ENCODE measurements at places on chromosomes 2 and 18. TPM values are rescaled to one million over a fixed set of nuclear protein-coding genes. Genes with fewer than 3 reads are reported as not detected.
A peak's percentile ranks its signal among the peaks of the same experiment; 100 is the strongest.

CROCC2 gene
- not detected for total RNA-seq

PLB1 gene
- 5.5 TPM for total RNA-seq

OTOS gene
- total RNA-seq = not detected

DNA sequence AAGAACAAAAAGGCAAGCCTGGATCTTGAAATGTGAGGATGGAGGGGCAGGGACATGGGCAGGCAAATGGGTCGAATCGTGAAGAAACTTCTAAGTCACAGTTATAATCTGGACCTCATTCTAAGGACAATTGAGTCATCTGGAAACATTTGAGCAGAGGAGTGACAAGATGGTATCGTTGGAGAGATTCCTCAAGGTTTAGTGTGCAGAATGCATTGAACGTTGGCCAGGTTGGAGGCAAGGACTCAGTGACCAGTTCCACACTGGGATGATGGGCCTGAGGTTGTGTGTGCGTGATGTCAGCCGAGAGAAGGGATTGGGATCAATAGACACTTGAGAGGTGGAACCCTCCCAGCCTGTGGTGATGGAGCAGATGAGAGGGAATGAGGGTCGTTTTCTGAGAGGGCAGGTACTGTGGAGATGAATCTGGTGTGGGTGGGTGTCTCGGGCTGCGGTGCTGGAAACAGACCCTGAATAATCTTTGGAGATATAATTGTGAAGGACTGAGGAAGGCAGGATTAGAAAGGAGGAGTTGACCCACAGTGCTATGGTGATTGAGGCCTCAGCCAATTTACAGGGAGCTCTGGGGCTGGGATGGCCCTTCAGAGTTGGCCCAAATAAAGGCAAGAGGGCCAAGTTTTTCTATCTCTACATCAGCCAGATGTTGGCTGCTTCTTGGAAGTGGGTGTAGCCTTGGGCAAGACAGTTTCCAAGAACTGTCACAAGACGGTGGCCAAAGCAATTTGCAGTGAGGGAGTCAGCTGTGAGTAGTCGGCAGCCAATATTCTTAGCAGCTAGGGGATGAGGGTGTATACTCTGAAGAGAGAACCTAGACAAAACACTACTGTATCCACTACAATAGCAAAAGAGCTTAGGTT lies 5.8 kb upstream of the ZNF532 start:
- DNase-seq = no peak

DNA sequence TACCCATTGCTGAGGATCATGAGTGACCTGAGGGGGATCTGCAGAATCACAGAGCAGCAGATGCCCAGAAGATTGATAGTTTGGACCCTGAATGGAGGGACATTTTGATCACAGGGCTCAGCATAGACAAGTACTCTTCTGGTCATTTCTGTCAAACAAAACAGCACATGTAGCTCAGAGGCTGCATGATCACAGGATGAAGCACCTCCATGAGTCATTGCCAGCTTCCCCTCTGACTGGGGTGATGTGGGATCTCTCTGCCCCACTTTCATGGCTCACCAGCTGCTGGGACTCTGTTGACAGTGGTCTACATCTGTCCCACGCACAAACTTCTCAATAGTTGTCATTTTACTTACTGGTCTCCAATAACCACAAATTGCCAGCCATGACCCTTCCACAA lies 264.1 kb downstream of the RPIA start:
- no peak for DNase-seq

- DNase-seq = peak; percentile 47
These were observed 309.7 kb downstream of the OSR1 start for GRCh38 chr2:19048593-19049266.

DNA sequence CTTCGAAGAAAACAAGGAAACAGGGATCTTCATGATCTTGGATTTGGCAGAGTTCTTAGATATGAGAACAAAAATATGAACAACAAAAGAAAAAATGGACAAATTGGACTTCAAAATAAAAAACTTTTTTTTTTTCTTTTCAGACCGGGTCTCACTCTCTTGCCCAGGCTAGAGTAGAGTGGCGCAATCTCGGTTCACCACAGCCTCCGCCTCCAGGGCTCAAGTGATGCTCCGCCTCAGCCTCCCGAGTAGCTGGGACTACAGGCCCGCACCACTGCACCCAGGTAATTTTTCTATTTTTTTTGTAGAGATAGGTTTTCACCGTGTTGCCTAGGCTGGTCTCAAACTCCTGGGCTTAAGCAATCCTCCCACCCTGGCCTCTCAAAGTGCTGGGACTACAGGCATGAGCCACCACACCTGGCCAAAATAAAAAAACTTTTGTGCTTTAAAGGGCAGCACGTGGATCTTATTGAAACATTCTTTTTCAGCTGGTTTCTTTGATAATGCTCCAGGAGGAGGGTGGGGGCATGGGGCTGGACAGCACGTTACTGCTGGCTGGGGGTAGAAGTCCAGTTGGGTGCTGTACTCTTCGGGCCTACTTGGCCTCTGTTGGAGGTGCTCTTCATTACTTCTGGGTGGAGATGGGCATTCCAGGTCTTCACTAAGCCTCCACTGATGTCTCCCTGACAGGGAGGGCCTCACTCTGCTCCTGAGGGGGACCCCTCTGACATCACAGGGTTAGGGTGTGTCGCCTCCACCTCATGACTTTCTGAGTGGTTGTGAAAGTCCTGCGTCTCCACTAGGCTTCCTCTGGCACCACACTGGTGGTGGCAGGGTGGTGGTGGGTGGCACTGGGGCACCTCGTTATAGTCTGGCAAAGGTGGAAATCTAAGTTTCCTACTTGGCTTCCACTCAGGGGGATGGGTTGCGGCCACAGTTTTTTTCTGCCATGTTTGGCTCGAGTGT lies 150.5 kb upstream of the XPO1 start:
- DNase-seq = no peak

All from heart left ventricle (tissue), 16 donors.